ENCODE measurements at places on chromosomes 4 and X.
A peak's percentile ranks its signal among the peaks of the same experiment; 100 is the strongest.

DNA sequence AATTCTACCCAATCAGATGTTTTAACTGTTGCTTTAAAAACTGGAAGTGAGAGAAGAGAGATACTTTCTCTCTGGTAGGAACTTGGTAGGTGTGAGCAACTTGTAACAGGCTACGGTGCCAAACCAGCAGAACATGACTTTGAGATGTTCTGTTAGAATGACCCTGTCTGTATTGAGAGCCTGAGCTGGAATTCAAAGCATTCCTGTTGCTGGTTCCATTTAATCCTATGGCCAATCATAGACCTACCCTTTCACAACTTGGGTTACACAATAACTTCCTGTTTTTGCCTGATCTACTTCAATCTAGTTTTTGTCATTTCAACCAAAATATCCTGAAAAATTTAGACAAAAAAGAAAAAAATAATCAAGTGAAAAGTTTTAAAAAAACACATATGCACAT is 1.7 kb upstream of the PRRG1 start:
- no peak for DNase-seq

DNA sequence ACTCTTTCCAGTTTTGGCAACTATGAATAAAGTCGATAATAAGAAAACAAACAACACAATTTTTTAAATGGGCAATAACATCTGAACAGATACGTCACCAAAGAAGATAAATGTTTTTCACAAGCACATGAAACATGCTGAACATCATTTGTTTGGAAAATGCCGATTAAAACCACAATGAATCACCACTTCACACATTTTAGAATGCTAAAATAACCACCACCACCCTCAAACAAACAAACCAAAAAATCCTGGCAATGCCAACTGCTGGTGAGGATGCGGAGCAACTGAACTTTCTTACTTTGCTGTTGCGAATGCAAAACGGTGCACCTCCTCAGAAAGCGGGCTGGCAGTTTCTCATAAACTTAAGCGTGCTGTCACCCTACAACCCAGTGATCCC is 115.9 kb downstream of the NSUN7 start:
- no peak for DNase-seq

GRCh38 chr4:13481569-13481968 is 2.6 kb downstream of the RAB28 start:
- peak; percentile 21 for DNase-seq

DNA sequence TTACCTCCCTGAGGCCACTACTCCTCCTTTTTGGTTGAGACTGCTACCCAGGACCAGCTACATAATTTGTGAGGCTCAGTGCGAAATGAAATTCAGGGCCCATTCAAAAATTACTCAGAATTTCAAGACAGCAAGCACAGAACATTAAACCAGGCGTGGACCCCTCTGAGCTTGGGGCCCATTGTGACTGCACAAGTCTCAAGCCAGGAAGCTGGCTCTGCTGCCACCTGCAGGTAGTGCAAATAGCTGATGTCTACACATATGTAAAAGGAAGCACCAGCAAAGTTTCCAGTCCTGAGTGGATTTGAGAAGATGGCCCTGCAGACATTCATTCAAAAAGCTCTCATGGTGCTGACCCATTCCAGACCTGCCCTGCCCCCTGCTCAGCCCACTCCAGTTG is 213.4 kb upstream of the LNX1 start:
- DNase-seq = peak; percentile 10

GRCh38 chrX:3521396-3521795 is 174.9 kb upstream of the MXRA5 start:
- no peak for DNase-seq

GRCh38 chr4:13368217-13368616 is 115.9 kb downstream of the RAB28 start:
- peak; percentile 15 for DNase-seq

GRCh38 chrX:123994730-123995129 is 33.2 kb downstream of the STAG2 start:
- no peak for DNase-seq

- DNase-seq = no peak
Observed at GRCh38 chr4:176790398-176790797, 2.3 kb downstream of the VEGFC start.

DNA sequence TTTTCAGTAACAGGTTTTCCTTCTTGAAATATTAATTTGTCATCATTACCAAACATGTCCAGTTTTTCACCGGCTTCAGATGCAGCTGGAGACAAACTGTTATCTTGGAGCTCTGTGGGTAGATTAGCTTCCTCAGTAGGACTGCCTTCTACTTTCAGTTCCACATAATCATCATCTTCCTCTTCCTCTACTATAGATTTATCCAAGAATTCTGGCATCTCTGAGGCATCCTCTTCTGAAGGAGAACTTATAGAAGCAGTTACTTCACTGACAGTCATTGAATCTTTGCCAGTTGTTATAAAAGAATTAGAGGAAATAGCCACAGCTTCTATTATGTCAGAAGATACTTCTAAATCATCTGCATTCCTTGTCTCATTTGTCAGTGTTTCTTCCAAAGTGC is 162.9 kb downstream of the LRBA start:
- no peak for DNase-seq

- no peak for DNase-seq
Observed at GRCh38 chr4:189293459-189293858, 647.2 kb upstream of the FRG1 start.

DNA sequence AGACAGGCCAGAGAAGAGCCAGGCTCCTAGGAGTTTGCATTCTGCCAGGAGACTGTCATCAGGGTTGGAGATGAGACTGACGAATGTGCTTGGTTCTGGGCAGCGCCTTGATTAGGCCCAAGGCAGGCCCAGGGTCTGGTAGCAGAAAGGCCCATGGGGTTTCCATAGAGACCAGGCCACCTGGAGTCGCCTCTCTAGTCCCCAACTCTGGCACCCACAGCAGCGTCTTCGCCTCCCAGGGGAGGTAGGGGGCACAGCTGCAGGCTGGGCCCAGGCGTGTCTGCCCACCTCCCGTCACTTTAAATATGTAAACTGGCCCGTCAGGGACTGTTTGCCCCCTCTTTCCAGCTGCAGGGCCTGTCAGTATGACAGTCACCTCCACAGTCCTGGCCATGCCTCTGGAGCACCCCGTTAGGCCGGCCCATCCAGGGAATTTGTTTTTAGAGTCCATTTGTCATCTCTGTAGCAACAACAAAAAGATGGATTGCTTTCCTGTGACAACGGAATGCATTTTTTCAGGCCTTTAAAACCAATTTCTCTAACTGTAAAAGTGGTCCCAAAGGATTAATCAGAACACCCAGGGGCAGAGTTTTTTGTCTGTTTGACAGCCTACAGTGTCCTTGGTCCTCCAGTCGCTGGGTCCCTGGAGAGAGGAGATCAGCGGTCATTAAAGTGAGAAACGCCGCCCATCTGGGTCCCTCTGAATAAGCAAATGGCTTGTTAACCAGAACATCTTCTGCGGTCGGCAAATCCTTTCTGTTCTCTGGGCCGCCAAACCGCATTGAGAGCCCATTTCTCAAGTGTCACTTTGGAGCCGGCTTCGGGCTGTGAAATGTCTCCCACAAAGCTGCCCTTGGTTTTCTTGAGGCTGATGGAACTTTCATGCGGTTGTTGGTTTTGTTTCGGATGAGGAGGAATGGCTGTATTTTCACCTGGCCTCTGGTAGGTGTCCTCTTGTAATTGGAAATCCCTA is 153.0 kb upstream of the PSAPL1 start:
- DNase-seq = no peak

- DNase-seq = no peak
Observed at GRCh38 chr4:39083164-39083563, 21.1 kb downstream of the KLHL5 start.

DNA sequence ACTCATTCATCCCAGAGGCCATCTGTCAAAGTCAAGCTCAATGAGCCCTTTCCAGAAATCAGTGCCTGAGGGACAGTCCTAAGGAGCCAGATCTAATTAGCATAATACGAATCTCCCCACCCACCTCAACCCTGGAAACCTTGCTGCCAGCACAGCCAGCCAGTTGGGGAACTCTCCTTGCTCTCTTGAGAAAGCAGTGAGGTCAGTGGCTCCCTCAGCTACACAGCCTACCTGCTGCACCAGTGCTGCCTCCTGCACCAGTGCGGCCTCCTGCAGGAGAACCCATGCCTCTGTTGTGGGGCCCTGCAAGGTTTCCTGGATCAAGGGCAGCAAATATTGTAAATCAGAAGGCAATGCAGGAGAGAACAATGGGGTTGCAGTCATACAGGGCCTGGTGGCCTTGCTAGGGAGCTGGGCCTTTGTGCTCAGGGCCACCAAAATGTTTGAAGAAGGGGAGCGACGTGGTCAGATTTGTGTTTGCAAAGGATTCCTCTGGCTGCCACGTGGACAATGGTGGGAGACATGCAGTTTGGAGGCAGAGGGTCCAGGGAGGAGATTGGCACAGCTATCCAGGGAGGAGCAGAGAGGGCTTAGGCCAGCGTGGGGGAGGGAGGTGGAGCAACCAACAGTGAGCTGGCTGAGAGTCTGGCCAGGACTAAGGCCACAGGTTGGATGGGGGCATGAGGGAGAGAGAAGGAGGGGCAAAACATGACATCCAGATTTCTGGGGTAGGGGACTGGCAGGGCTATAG is 124.3 kb upstream of the MAMLD1 start:
- DNase-seq = no peak

GRCh38 chrX:11458170-11458569 is 165.0 kb downstream of the AMELX start:
- DNase-seq = no peak

- no peak for DNase-seq
Observed at GRCh38 chr4:5204781-5205180, 153.5 kb downstream of the STK32B start.

DNA sequence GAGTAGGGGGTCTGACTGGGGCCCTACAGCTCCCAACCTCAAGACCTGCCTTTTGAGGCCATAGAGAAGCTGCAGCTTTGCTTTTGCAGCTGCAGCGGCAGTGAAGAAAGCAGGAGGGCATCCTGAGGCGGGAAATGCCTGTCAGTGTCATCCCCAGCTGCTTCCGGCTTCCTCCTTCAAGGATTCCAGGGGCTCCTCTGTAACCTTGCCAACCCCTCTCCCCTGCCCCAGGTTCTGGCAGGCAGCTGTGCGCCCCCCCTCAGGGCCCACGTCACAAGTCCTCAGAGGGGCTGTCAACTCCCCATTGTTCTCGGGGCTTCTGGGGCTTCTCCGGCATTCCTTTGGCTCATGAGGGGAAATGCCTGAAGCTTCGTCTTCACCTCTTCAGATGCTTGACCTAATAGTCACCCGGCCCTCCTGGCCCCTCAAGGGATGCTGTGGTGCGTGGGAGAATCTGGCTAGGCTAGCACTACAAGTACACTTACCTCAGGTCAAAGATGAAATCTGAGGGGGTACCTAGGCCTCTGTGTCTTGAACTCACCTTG is 31.9 kb downstream of the APLN start:
- no peak for DNase-seq

DNA sequence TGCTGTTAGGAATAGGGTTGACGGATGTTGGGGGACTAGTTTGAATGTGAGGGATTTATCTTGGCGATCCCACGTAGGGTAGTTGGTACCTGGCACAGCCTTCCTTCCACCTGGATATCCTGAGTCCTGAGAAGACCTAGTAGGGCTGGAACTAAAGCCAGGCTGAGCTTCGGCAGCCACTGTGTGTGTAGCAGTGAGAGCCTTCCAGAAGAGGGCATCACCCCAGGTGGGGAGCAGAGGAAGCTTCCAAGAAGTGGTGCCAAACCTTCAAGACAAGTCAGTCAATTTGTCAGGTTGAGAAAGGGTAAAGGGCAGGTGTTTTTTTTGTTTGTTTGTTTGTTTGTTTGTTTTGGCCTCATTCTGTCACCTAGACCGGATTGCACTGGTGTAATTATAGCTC is 1.2 kb upstream of the FGFBP2 start:
- DNase-seq = no peak

- DNase-seq = no peak
Observed at GRCh38 chrX:67207912-67208311, 335.9 kb upstream of the AR start.

- no peak for DNase-seq
Observed at GRCh38 chr4:11801466-11802446, 373.1 kb upstream of the HS3ST1 start.

DNA sequence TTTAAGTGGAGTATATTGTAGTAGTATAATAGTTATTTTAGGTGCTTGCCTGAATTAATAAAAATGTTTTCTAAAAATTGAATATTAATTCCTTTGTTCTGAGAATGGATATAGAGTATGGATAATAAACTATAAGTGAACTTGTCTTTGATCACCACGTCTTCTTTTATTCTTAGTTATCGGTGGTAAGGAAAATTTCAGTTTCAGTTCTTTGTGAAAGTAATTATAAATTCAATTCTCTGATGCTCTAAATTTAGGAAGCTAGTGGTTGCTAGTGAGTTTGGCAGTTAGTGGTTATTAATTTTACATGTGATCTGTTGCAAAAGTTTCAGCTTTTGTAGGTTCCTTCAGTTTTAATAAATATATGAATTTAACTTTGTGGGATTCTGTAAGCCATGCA is 30.8 kb downstream of the MRPL1 start:
- DNase-seq = no peak

DNA sequence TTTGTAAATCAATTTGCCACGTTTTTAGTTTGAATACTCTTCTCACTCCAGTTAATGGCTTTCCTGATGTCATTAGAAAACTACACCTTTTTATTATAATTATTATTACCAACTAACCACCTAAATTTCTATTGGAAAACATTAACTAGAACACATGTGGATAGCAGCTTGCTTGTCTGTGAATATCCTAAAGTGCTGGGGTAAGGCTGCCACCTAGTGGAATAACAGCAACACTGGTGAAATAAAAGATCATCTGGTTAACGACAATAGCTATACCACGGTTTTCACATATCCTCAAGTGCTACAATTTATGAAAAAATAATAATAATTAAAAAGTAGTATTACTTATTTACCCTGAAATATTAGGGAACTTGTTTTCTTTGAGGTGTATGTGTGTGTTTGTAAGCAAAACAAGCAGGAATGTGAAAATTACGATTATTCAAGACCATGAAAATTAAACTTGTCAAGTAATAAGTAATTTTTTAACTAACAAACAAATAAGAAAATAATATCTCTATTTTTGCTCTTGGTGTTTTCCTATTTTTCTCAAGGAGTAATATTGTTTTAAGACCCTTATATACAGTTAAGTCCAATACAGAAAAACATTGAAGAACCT is 130.1 kb upstream of the TECRL start:
- DNase-seq = peak; percentile 17

GRCh38 chr4:52244848-52245247 is 193.7 kb downstream of the SPATA18 start:
- DNase-seq = no peak

- no peak for DNase-seq
Observed at GRCh38 chr4:30839583-30840520, 119.7 kb downstream of the PCDH7 start.

GRCh38 chr4:142567199-142567598 is 278.9 kb downstream of the INPP4B start:
- no peak for DNase-seq

All from hematopoietic multipotent progenitor cell treated with erythropoietin and hydrocortisone succinate and interleukin-3 and kit ligand, for 17 days (in vitro differentiated cells).